ENCODE measurements at places on chromosomes 12 and 14. TPM values are rescaled to one million over a fixed set of nuclear protein-coding genes. Genes with fewer than 3 reads are reported as not detected.

The TMEM30B gene
- 0.35 TPM for total RNA-seq

The SLC25A21 gene
- total RNA-seq, result 0.92 TPM

The DLST gene
- 105 TPM for total RNA-seq

The DNAL1 gene
- total RNA-seq, result 15.3 TPM

The RFLNA gene
- total RNA-seq, result 19.7 TPM

The CD4 gene
- not detected for total RNA-seq

The MMP17 gene
- total RNA-seq, result 10.8 TPM

The EMC9 gene
- 21.8 TPM for total RNA-seq

The SLC16A7 gene
- 8.4 TPM for total RNA-seq

The SUPT16H gene
- total RNA-seq, result 100 TPM

The SHMT2 gene
- 148 TPM for total RNA-seq

The ABCC9 gene
- not detected for total RNA-seq

The GALC gene
- total RNA-seq, result 14.2 TPM

The SPSB2 gene
- 3.9 TPM for total RNA-seq

The PRICKLE1 gene
- total RNA-seq, result 69.0 TPM

The SLCO1A2 gene
- total RNA-seq, result not detected

The GAS2L3 gene
- total RNA-seq, result 47.1 TPM

The GLT1D1 gene
- not detected for total RNA-seq

The GPRC5A gene
- 17.6 TPM for total RNA-seq

The KRT72 gene
- total RNA-seq, result not detected

The OTX2 gene
- not detected for total RNA-seq

The PRH2 gene
- not detected for total RNA-seq

The HOXC5 gene
- not detected for total RNA-seq

The CLBA1 gene
- 5.3 TPM for total RNA-seq

The XRCC3 gene
- total RNA-seq, result 27.2 TPM

The FAIM2 gene
- total RNA-seq, result 0.12 TPM

The TBX3 gene
- total RNA-seq, result 1.1 TPM

The INSM2 gene
- total RNA-seq, result not detected

The BMP4 gene
- total RNA-seq, result 201 TPM

The SLC7A8 gene
- 1.1 TPM for total RNA-seq

The SOX5 gene
- total RNA-seq, result 2.9 TPM

The RD3L gene
- not detected for total RNA-seq

The OVCH1 gene
- not detected for total RNA-seq

The TAS2R31 gene
- 4.3 TPM for total RNA-seq

The ITGA7 gene
- total RNA-seq, result 1.0 TPM

The SPTB gene
- total RNA-seq, result 0.07 TPM

The BBOF1 gene
- total RNA-seq, result 2.3 TPM

The OAS3 gene
- total RNA-seq, result 19.8 TPM

The CEBPE gene
- not detected for total RNA-seq

The PDZRN4 gene
- not detected for total RNA-seq

The CCDC184 gene
- 0.18 TPM for total RNA-seq

The MARCHF9 gene
- total RNA-seq, result 3.0 TPM
